ENCODE measurements at places on chromosomes 2 and 18.

GRCh38 chr18:2538844-2539243 lies 32.5 kb downstream of the METTL4 start:
- no peak for DNase-seq

DNA sequence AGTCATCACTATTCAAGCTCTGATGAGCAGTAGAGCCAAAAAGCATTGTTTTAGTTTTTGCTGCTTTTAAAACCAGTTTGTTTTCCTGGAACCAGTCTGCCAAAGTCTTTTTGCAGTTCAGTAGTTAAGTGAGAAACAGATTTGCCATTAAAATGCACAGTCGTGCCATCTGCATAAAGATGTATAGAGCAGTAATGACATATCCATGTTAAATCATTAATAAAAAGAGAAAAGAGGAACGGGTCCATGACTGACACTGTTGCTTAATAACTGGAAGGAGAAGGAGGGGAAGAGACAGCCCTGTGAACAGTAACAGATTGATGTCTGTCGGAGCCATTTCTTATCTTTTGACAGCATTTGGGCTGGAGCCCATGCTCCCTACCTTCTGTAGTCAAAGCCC lies 704.6 kb downstream of the SATB2 start:
- DNase-seq = no peak

- no peak for DNase-seq
Observed at GRCh38 chr18:5150894-5151293, 46.2 kb downstream of the AKAIN1 start.

GRCh38 chr2:555164-555922 lies 121.9 kb downstream of the TMEM18 start:
- no peak for DNase-seq

- no peak for DNase-seq
Observed at GRCh38 chr2:120793682-120794403, 58.2 kb downstream of the GLI2 start.

DNA sequence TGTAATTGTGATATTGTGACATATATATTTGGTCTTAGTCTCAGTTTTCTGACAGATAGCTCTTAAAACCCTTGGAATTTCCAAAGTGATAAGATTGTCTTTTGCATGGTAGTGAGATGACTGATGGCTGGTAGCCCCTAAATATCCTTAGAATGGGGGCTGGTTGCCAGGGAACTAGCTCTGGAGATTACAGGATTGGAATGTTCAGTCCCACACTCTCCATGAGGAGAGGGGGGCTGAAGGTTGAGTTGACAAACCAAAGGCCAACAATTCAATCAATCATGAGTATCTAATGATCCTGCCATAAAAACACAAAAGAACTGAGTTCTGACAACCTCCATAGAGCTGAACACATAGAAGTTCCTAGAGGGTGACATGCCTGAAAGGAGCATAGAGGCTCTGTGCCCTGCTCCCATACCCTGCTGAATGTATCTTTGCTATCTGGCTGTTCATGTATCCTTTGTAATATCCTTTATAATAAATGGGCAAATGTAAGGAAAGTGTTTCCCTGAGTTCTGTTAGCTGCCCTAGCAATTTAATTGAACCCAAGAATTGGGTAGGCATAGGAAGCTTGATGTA lies 1680.3 kb upstream of the PIK3C3 start:
- DNase-seq = no peak

- DNase-seq = no peak
Observed at GRCh38 chr2:171171808-171172207, 11.1 kb upstream of the TLK1 start.

DNA sequence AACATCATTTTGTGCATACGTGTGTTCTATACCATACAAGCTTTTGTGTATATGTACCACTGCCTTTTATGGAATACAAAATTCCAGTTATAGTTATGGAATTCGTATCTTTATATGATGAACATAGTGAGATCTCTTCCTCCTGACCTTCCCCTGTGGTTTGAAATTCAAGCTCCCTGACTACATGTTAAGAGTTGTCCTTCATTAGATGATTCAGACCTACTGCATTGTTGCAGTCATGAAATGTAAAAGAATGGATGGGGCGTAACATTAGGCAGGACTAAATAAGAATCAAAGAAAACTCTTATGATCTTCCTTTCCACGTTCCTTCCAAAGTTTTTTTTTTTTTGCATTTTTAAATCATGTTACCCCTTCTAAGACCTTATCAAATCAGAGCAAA lies 107.1 kb downstream of the UNC80 start:
- DNase-seq = no peak

DNA sequence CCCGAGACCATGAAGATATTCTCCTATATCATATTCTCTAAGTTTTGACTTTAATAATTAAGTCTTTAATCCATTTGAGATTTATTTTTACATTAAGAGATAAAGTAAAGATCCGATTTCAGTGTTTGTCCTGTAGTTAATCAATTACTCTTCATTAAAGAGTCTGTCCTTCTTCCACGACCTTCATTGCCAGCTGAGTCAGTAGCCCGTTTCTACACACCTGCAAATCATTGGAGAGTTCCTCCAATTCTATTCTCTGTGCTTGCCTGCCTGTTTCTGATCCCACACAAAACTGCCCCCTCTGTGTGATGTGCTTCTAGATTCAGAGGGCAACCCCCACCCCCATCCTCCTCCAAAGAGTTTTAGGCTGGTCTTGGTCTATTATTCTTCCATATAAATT lies 119.2 kb downstream of the KCNF1 start:
- no peak for DNase-seq

GRCh38 chr2:235028646-235029045 lies 76.8 kb downstream of the SH3BP4 start:
- no peak for DNase-seq

GRCh38 chr2:98896944-98897343 lies 39.1 kb downstream of the CRACDL start:
- DNase-seq = no peak

DNA sequence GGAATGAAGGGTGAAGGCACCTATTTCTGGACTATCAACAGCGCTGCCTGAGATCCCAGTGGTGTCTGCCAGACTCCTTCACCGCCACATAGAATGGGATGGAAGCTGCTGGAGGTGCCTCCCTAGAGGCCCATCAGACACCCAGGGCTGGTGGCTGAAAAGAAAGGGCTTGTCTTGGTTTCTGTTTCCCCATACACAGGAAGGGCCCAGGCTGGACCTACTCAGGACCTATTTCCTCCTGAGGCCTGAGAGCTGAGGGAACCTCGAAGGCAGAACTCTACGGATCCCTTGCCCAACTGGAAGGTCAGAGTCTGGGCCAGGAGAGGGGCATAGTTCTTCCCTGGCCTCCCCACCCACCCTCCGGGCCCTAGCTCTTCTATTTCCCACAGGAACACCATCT lies 2.9 kb upstream of the CLEC4F start:
- DNase-seq = no peak

All from Jurkat, Clone E6-1 (cell line).